ENCODE measurements at places on chromosomes 7 and 10.

DNA sequence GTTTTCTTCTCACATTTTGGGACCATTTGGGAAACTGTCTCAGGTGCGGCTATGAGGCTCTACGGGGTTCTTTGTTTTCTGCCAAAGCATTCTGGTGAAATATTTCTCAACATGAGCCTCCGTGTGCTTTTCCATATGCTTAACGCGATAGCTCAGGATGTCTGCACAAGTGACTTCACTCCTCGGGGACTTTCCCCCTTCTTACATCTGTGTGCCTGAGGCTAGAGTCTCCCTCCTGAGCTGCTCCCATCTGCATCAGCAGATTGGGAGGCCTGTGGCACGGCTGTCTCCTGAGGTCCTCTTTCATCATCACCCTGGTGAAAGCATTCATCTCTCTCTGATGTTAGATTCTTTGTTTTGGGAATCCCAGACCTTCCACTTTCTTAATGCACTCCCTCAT is 1190.9 kb downstream of the TYW1 start:
- DNase-seq, result no peak

DNA sequence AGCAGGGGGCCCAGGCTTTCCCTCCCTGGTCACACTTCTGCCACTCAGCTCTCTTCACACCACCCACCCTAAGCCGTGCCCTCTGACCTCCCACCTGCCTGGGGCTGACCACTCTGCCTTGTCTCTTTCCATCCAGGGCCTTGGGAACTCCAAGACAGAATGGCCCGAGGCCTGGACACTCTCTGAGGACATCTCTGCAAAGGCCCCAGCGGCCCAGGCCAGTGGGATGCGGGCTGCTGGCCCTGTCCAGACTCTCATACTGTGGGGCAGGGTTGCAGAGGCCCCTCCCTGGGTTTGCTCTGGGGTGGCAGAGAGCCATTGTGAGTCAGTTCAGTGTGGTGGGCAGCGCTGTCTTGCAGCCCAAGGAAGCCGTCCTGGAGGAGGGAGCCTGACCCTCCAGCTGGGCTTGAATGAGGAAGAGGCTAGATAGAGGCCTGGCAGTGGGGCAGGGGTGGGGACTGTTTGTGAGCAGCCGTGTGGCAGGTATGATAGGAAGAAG is 39.9 kb upstream of the RABGEF1 start:
- no peak for DNase-seq

GRCh38 chr10:125565046-125565445 is 117.9 kb downstream of the TEX36 start:
- DNase-seq, result no peak

- no peak for DNase-seq
These were observed 132.3 kb downstream of the THSD7A start for GRCh38 chr7:11699666-11700065.

Measured in stimulated activated CD8-positive, alpha-beta memory T cell treated with anti-CD3 and anti-CD28 coated beads, Interleukin-2, amount 100 ng/mL, for 1 hour (primary cell).